ENCODE measurements at places on chromosomes 7 and 10.

- DNase-seq, result no peak
Measured at GRCh38 chr10:118563373-118563890, 32.0 kb downstream of the PRLHR start.

- DNase-seq, result no peak
Measured at GRCh38 chr10:98382691-98383101, 32.3 kb downstream of the PYROXD2 start.

- no peak for DNase-seq
Measured at GRCh38 chr7:2299870-2300512, 14.2 kb downstream of the SNX8 start.

DNA sequence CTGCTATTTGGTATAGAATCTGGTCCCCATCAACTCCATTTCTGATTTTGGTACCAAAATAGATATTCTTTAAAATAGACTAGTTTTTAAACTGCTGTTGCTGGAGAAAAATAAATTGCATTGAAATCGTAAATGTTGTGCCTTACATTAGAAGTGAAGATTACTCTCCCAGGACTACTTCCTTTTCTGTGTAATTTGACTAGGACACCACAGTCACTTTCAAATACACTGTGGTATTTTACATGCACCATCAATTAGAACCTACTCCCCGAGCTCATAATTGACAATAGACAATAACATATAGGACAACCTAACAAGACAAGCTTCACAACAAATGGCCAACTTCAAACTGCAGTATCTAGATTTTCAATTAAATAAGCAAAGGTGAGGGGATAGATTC, 211.5 kb downstream of the DGKB start:
- DNase-seq, result no peak

- no peak for DNase-seq
Measured at GRCh38 chr10:130990486-130990885, 321.0 kb downstream of the TCERG1L start.

GRCh38 chr7:66380272-66380888, 175.2 kb downstream of the TPST1 start:
- no peak for DNase-seq

DNA sequence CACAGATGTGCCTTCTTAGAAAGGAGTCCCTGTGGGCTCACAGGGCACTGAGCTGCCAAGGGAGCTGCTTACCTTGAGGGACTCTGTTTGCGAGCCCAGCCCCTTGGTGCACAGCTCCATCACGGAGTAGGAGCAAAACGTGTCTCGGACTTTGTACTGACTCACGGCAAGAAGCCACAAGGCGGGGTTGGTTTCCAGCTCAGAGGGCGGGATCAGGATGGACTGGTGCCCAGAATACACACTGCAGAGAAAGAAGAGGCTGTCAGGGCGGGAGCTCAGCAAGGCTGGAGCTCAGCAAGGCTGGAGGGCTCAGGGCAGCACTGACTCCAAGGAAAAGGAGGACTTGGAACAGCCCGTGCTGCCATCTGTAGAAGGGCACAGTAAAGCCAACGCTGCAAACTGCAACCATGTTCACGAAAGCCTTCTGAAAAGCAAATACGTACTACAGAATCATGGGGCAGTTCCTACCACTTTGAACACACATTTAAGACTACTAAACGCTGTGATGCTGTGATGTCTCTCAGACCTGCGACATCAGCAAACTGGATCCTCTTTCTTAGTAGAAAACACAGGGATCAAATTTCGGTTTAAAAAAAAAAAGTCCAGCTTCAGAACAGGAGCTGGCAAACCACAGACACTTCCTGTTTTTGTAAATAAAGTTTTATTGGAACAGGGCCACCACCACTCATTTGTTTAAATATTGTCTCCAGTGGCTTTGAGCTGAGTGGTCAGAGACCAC, 194.3 kb downstream of the ZMYND11 start:
- no peak for DNase-seq

DNA sequence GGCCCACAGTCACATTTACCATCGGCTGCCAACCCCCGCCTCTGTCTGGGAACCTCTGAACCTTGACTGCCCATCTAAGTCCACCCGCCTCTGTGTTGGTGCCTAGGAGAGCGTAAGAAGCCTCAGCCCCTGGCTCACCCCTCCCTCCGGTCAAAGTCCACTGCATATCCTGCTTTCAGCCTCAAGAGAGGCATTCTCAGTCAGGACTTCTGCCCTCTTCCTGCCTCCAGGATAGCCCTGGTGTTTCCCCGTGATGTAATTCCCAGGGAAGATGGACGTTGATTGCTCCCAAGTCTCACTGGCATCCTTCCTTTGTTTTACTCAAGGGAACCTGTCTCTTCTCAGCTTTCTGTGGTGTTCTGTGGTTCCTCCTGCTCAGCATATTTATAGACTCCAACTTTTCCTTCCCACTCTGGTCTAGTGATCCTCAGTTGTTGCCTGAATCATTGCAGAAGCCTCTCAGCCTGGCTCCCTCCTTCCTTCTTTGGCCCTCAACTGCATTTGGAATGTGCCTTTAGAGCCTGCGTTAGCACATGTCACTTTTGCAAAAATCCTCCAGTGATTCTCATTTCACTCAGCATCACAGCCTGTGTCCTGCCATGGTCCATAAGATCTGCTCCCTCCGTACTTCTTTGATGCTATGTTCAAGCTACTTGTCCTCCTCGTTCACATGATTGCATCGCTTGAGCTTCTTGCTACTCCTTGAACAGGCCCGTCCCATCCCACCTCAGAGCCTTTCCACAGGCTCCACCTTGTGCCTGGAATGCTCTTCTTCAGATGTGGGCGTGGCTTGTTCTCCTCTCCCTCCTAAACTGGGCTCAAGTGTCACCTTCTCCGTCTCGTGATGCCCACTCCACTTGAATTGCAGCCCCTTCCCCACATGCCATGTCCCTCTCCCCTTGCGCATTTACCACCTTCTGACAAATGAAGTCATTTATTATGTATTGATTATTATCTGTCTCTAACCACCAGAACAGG, 124.2 kb downstream of the PLPP4 start:
- no peak for DNase-seq

- no peak for DNase-seq
Measured at GRCh38 chr10:42954766-42955492, 121.9 kb upstream of the RET start.

- DNase-seq, result no peak
Measured at GRCh38 chr10:83253011-83253671, 886.2 kb upstream of the GHITM start.

DNA sequence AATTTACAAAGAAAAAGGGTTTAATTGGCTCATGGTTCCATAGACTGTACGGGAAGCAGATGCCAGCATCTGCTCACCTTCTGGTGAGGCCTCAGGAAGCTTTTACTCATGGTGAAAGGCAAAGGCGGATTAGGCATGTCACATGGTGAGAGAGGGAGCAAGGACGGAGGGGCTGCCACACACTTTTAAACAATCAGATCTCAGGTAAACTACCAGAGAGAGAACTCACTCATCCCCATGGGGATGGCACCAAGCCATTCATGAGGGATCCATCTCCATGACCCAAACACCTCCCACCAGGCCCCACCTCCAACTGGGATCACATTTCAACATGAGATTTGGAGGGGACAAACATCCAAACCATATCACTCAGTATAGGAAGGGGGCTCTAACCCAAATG, 183.9 kb downstream of the COBL start:
- no peak for DNase-seq

GRCh38 chr10:131673396-131673795, 227.4 kb upstream of the PPP2R2D start:
- no peak for DNase-seq

DNA sequence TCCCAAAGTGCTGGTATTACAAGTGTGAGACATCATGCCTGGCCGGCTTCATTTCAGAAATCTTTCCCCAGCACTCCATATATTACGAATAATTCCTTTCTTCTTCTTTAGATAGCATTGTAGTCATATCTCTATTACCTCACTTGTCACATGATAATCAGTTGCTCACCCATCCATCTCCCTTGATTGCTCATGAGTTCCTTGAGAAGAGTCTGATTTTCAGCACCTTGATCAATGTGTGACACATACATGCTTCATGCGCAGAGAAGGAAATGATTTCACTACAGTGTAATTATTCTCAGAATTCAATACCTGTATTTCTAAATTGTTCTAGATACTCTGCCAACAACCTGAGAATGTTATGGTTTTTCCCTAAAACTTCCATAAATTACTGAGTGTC, 26.7 kb upstream of the GGCT start:
- DNase-seq, result no peak

- DNase-seq, result no peak
Measured at GRCh38 chr10:3542185-3542611, 242.8 kb downstream of the KLF6 start.

GRCh38 chr10:42959833-42960232, 117.0 kb upstream of the RET start:
- DNase-seq, result no peak

GRCh38 chr7:139829025-139829774, at the start of gene TBXAS1:
TSS of gene TBXAS1 (plus strand) at chr7:139829264. CDS start at chr7:139829391, 127 bp downstream.
- no peak for DNase-seq

DNA sequence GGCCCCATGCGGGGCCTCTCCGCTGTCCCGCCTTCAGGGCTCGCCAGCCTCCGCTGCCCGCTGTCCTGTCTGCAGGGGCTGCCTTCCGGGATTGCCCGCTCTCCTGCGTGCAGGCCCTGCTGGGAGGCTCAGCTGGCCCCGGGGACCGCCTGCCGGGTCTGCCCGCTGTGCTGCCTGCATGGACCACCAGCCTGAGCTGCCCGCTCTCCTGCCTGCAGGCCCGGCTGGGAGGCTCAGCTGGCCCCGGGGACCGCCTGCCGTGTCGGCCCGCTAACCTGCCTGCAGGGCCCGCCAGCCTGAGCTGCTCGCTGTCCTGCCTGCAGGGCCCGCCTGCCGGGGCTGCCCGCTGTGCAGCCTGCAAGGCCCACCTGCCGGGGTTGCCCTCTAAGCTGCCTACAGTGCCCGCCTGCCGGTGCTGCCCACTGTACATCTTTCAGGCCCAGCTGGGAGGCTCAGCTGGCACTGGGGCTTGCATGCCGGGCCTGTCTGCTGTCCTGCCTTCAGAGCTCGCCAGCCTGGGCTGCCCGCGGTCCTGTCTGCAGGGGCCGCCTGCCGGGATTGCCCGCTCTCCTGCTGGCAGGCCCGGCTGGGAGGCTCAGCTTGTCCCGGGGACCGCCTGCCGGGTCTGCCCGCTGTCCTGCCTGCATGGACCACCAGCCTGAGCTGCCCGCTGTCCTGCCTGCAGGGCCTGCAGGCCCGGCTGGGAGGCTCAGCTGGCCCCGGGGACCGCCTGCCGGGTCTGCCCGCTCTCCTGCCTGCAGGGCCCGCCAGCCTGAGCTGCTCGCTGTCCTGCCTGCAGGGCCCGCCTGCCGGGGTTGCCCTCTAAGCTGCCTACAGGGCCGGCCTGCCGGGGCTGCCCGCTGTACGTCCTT, 165.1 kb downstream of the GLRX3 start:
- DNase-seq, result no peak

- no peak for DNase-seq
Measured at GRCh38 chr10:100894589-100895294, 18.0 kb upstream of the SLF2 start.

GRCh38 chr7:148487912-148488311, 102.7 kb upstream of the C7orf33 start:
- no peak for DNase-seq

GRCh38 chr7:146864644-146865043, 748.0 kb downstream of the CNTNAP2 start:
- DNase-seq, result no peak
